ENCODE measurements at places on chromosomes 16 and 17.

DNA sequence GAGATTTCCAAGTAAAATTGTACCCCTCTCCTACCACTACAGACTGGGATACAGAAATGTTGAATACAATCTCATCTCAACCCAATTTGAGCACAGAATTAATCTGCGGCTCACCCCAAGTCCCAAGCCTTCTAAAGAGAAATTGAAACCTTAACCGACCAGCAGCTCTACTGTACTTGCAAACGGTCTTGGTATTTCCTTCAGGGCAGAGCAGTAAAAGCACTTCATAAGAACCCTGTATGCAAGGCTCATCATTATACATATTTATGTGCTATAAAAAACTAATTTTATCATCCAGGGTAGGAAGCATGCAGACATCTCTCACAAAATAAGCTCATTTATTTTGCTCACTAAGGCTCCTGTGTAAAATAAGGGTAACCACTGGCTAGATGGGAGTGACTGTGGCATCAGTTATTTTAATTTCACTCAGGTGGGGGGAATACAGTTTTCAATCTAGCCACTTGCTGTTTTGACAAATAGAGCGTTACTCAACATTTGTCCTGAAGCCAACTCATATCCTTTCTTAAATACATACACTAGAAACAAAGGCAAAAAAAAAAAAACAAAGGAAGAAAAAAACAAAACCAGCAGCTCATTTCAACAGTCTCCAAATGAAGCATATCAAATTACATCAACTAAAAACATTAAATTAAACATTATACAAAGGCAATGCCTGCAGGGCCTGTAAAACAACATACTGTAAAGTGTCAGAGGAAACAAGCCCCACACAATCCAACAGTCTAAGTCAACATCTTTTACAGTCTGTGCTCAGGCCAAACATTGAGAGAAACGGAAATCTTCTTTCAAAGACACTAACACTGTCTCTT lies 65.0 kb downstream of the PARN start:
- DNase-seq = no peak
- H3K4me3 ChIP-seq = no peak overlapping the region
- H3K4me1 ChIP-seq = peaks cover 5% of the 10 kb centered on the region
- H3K36me3 ChIP-seq = peaks cover 21% of the 10 kb centered on the region
- H3K27me3 ChIP-seq = no peaks in the 10 kb centered on the region

DNA sequence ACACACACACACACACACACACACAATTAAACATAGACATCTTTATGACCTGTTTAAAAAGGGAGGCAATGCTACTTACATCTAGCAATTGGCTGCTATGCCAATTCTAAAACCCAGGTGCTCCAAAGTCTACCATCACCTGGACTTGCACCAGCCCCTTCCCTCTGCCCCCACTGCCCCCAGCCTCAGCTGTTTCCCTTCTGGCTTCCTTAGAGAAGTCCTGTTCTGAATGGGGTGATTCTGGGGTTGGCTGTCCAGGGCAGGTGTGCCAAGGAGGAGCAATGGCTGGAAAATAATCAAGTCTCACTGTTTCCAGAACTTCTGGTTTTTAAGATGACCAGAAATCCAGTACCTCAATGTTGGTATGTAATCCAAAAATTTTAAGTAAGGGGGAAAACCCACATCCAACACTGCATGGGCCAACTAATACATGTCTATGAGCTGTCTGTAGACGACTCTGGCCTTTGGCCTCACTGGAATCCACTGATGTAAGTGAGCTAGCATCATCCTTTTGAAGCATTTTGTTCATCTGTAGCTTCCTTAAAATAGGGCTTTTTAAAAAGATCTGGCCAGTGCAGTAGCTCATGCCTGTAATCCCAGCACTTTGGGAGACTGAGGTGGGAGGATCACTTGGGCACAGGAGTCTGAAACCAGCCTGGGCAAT lies 2.1 kb downstream of the IFT20 start:
- H3K27me3 ChIP-seq = no peaks in the 10 kb centered on the region
- H3K4me1 ChIP-seq = peaks cover 28% of the 10 kb centered on the region

DNA sequence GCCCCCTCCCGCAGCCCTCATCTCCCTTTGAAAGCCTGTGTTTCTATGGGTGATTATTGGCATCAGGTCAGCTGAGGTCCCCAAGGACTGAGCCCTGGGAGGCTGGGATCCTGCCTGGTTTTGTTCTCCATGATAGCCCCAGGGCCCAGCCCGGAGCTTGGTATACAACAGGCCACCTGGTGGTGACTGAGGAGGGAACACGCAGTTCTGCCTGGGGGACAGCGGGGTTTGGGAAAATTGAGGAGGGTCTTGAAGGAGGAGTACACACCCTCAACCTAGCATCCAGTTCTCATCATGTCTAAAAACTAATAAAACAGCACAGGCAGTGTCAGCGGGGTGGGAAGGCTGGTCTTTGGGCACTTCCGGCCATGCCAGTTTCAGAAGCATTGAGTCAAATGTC lies 335.1 kb downstream of the CPPED1 start:
- H3K27ac ChIP-seq = no peak overlapping the region
- DNase-seq = no peak
- no peaks in the 10 kb centered on the region for H3K27me3 ChIP-seq
- no peak overlapping the region for H3K4me3 ChIP-seq

DNA sequence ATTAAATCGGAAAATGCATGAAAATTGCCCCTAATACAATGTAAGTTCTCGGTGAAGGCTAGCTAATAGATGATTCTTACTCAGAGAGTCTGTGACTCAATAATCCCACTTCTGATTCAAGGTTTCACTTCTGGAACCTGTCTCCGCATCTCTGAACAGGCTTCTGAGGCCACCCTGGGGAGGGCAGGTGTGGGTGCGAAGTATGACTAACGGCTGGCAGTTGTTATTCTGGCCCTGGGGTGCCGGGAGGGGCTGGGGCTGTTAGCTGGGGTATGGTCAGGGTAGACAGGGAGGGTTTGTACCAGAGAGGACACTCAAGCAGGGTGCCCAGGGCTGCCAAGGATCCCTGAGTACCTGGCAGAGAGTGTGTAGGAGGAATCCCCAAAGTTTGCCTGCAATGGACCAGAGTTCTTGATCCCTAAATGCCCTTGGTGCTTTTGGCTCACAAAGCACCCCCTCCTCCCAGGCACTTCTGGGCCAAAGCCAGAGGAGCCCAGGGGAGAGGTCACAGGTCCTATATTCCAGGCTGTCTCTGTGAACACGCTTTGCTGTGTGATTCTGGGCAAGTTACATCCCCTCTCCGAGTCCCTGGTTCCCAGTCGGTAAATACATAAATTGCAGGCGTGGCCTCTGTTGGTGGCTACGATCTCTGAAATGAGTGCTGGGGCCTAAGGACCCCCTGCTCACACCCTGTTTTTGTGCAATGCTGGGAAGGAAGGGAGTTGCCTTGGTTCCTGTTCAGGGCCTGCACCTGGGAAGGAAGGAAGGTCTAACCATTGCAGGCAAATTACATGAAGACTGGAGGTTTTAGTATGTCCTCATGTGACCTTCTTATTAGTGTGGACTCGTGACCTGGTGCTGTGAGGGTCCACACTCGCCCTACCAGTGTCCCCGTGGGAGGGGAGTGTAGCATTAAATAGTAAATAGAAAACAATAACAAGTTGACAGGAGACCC lies 49.9 kb upstream of the CPNE2 start:
- H3K36me3 ChIP-seq = peaks cover 76% of the 10 kb centered on the region
- H3K4me3 ChIP-seq = peak overlapping the region; percentile 86
- DNase-seq = peak; percentile 65
- H3K4me1 ChIP-seq = peaks cover 58% of the 10 kb centered on the region
- peak overlapping the region; percentile 97 for H3K27ac ChIP-seq

GRCh38 chr16:78815713-78816112 lies 716.3 kb downstream of the WWOX start:
- peak overlapping the region; percentile 16 for H3K27ac ChIP-seq
- no peaks in the 10 kb centered on the region for H3K36me3 ChIP-seq
- no peak overlapping the region for H3K4me3 ChIP-seq
- H3K27me3 ChIP-seq = no peaks in the 10 kb centered on the region
- DNase-seq = no peak

GRCh38 chr16:28981517-28981916 lies 3.3 kb upstream of the LAT start:
- peak overlapping the region; percentile 68 for H3K27ac ChIP-seq
- peaks cover 44% of the 10 kb centered on the region for H3K4me1 ChIP-seq
- no peak for DNase-seq
- H3K36me3 ChIP-seq = peaks cover 27% of the 10 kb centered on the region
- no peak overlapping the region for H3K4me3 ChIP-seq

DNA sequence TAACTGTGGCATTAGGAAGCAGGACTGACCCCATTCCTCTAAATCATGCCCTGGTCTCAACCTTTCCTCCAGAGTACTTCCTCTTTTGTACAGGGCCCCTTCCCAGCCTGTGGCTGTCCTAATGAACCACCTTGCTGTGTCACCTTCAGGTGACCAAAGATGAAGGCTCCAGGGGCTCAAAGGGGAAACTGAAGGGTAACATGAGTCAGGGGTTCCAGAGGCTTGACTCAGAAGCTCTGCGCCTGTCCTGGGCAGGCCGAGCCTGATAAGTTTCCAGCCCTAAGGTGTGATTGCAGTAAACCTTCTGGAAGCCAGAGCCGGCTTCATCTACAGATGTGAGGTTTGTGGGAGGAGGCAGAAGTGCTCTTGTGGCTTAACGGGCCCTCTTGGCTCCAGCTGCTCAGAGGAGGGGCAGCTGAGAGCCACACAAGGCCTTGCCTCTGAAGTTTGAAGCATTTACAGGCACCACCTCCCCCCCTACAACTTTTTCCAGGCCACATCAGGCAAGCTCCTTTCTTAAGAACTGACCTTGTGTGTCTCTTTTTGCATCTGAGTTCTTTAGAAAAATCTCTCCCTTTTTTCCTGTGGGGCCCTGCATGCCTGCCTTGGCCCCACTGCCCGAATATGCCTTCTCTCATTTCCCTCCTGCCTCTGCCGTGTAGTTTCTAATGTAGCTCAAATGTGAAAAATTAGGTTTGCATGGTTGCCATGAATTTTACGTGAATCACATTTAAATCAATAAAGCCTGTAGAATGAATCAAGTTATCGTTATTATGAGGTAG lies 149.9 kb downstream of the CLEC16A start:
- H3K27me3 ChIP-seq = no peaks in the 10 kb centered on the region
- peaks cover 20% of the 10 kb centered on the region for H3K4me1 ChIP-seq
- no peak overlapping the region for H3K4me3 ChIP-seq
- peak overlapping the region; percentile 70 for H3K27ac ChIP-seq
- no peak for DNase-seq

DNA sequence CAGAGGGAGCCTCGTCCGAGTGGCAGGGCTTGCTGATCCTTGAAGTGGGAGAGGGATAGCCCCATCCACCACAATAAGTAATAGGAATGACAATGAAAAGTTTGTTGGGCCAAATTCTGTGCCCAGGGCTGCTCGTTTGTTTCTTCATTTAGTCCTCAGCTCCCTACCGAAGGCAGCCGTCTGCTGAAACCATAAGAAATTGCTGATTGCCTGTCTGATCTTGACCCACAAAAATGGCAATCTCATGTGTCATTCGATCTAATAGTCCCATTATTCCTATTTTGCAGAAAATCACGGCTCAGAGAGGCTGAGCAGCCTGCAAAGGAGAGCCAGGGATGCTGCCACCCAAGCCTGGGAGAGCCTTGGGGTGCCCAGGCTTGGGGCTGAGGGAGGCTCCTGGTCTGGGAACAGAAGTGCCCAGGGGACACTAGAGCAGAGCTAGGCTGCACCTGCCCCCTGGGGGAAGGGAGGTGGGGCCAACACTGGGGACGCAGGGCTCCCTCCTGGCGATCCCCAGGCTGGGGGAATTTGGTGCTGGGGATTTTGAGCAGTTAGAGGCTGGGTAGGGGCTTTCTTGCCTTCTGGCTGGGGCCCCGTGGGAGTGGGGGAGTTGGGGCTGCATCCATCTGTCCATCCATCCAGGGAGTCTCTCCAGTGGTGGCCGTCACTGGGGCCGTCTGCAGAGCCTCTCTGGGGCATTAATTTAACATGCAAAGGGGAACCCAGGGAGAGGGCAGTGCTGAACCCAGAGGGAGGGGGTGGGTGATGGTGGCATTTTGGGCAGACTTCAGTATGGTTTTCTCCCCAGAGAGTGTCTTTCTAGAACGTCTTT lies 53.5 kb downstream of the SOCS1 start:
- peaks cover 10% of the 10 kb centered on the region for H3K4me1 ChIP-seq
- peak overlapping the region; percentile 35 for H3K27ac ChIP-seq
- peaks cover 36% of the 10 kb centered on the region for H3K27me3 ChIP-seq
- no peak overlapping the region for H3K4me3 ChIP-seq
- no peak for DNase-seq
- no peaks in the 10 kb centered on the region for H3K36me3 ChIP-seq

GRCh38 chr17:76354747-76355310 lies 1.1 kb upstream of the PRPSAP1 start:
- DNase-seq = no peak
- peaks cover 2% of the 10 kb centered on the region for H3K36me3 ChIP-seq
- peaks cover 12% of the 10 kb centered on the region for H3K27me3 ChIP-seq
- peaks cover 18% of the 10 kb centered on the region for H3K4me1 ChIP-seq

GRCh38 chr17:64531955-64532371 lies 25.2 kb downstream of the CEP95 start:
- peaks cover 5% of the 10 kb centered on the region for H3K4me1 ChIP-seq
- no peak for DNase-seq
- H3K27me3 ChIP-seq = no peaks in the 10 kb centered on the region
- no peak overlapping the region for H3K27ac ChIP-seq
- peaks cover 90% of the 10 kb centered on the region for H3K36me3 ChIP-seq
- H3K4me3 ChIP-seq = no peak overlapping the region

DNA sequence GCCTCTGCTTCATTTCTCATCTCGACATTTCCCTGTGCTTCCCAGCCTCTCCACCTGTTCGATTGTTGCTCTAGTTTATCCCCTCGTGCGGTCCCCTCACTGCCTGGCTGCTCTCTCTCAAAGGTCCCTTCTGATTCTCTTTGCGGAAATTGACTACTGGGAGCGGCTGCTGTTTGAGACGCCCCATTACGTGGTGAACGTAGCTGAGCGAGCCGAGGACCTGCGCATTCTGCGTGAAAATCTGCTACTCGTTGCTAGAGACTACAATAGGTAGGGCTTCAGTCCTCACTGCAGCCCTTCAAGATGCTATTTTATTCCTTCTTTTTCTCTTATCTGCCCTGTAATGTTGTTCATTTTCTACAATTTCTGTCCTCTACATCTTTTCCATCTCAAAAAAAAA lies 39.4 kb downstream of the DNAH2 start:
- H3K4me1 ChIP-seq = no peaks in the 10 kb centered on the region
- no peak overlapping the region for H3K27ac ChIP-seq
- no peak for DNase-seq
- H3K36me3 ChIP-seq = no peaks in the 10 kb centered on the region

GRCh38 chr17:4588898-4589625 lies 4.7 kb downstream of the SMTNL2 start:
- H3K4me1 ChIP-seq = no peaks in the 10 kb centered on the region
- H3K4me3 ChIP-seq = no peak overlapping the region
- no peaks in the 10 kb centered on the region for H3K36me3 ChIP-seq
- H3K27me3 ChIP-seq = peaks cover 36% of the 10 kb centered on the region

Data from effector memory CD8-positive, alpha-beta T cell (primary cell).